Ascending aorta (tissue), 2 donors: ENCODE measurements at places on chromosomes 6 and 20.
A peak's percentile ranks its signal among the peaks of the same experiment; 100 is the strongest.

- DNase-seq: no peak
- no peaks in the 10 kb centered on the region for H3K27me3 ChIP-seq
- H3K4me3 ChIP-seq: no peak overlapping the region
- no peaks in the 10 kb centered on the region for H3K36me3 ChIP-seq
- H3K27ac ChIP-seq: no peak overlapping the region
Observed at GRCh38 chr6:29442719-29443118, 3.6 kb downstream of the OR10C1 start.

GRCh38 chr6:36360241-36361054 lies 23.8 kb upstream of the BNIP5 start:
- H3K27me3 ChIP-seq: no peaks in the 10 kb centered on the region
- H3K36me3 ChIP-seq: no peaks in the 10 kb centered on the region
- H3K4me1 ChIP-seq: peaks cover 27% of the 10 kb centered on the region

- no peak overlapping the region for H3K27ac ChIP-seq
- H3K27me3 ChIP-seq: no peaks in the 10 kb centered on the region
- H3K36me3 ChIP-seq: no peaks in the 10 kb centered on the region
- no peak overlapping the region for H3K4me3 ChIP-seq
- H3K4me1 ChIP-seq: no peaks in the 10 kb centered on the region
Observed at GRCh38 chr6:47302043-47302442, 7.7 kb downstream of the TNFRSF21 start.

GRCh38 chr6:84411060-84411629 lies 183.7 kb upstream of the CEP162 start:
- no peak overlapping the region for H3K4me3 ChIP-seq
- H3K36me3 ChIP-seq: no peaks in the 10 kb centered on the region
- peak; percentile 65 for DNase-seq
- H3K27me3 ChIP-seq: no peaks in the 10 kb centered on the region

GRCh38 chr6:43710576-43710975 lies 23.0 kb upstream of the MRPS18A start:
- H3K27me3 ChIP-seq: no peaks in the 10 kb centered on the region
- DNase-seq: no peak
- no peaks in the 10 kb centered on the region for H3K36me3 ChIP-seq
- H3K4me3 ChIP-seq: no peak overlapping the region
- no peak overlapping the region for H3K27ac ChIP-seq

- no peaks in the 10 kb centered on the region for H3K36me3 ChIP-seq
- H3K27ac ChIP-seq: no peak overlapping the region
- no peaks in the 10 kb centered on the region for H3K27me3 ChIP-seq
- H3K4me1 ChIP-seq: no peaks in the 10 kb centered on the region
Observed at GRCh38 chr6:28945349-28945748, 21.6 kb upstream of the TRIM27 start.

- DNase-seq: no peak
- no peaks in the 10 kb centered on the region for H3K36me3 ChIP-seq
- no peaks in the 10 kb centered on the region for H3K27me3 ChIP-seq
Observed at GRCh38 chr6:15854826-15855710, 192.2 kb upstream of the DTNBP1 start.

- DNase-seq: peak; percentile 94
- H3K27ac ChIP-seq: peak overlapping the region; percentile 97
- peak overlapping the region; percentile 82 for H3K4me3 ChIP-seq
- no peaks in the 10 kb centered on the region for H3K36me3 ChIP-seq
- no peaks in the 10 kb centered on the region for H3K27me3 ChIP-seq
- no peaks in the 10 kb centered on the region for H3K4me1 ChIP-seq
Observed at GRCh38 chr6:81753711-81754577, 1.5 kb upstream of the TENT5A start.

DNA sequence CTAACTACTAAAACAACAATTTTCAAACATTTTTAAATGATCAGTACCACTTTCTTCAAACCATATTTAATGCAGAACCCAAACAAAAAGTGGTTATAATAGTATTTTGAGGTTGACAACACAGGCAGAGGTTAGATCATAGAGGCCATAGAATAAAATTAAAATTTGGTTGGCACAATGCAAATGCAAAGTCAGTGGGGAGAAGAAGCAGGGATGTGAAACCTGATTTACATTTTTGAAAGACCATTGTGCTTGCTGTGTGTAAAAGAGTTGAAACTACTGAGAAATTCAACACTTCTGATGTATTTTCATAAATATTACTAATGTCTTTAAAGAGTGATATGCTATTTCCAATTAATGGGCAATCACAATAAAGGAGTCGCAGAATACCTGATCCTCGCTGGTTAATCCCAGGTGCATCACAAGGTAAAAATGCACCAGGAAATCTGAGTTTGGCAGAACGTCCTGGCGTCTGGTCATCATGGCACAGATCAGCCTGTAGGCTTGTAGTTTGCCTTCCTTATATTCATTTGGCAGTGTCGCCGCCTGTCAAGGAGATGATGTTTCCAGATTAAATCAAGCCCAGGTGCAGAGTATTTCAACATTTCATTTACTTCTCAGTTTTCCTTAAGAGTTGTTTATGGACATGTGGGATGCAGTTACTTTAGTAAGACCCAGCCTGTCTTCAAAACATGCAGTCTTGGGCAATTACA lies 141.2 kb downstream of the RALGAPA2 start:
- H3K27me3 ChIP-seq: no peaks in the 10 kb centered on the region
- H3K4me3 ChIP-seq: no peak overlapping the region
- DNase-seq: no peak
- H3K4me1 ChIP-seq: no peaks in the 10 kb centered on the region

DNA sequence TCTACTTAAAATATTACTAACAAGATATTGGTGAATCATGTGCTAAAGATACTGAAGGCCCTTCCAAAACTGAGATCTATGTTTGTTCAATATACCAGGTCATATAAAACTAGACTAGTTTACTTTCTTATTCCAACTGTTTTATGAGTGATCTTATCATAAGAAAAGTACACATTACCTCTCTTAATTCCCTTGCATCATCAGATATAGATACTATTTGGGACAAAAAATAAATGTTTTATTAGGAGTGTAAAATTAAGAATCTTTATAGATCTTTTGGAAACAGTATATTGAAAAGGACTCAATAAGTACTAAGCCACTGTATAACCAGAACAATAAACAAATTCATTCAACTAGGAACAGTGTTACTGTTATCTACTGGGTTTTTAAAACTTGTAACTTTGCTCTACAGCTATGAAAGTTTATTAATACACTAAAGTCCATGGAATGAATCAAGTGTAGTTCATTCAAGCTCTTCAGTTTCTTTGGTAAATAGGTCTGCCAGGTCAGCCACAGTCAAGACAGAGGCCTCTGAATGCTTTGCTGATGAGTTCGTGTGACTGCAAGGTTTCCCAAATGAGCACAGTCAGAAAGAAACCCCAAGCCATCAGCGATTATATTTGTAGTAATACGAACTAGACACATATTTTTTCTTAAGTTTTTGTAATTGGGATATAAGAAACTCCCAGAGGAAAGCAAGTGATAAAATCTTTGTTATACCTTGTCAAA lies 71.8 kb upstream of the FBXO30 start:
- no peak overlapping the region for H3K27ac ChIP-seq
- no peaks in the 10 kb centered on the region for H3K36me3 ChIP-seq
- H3K4me3 ChIP-seq: no peak overlapping the region
- H3K4me1 ChIP-seq: no peaks in the 10 kb centered on the region
- no peak for DNase-seq

GRCh38 chr20:51156041-51156982 lies 133.4 kb upstream of the KCNG1 start:
- H3K4me3 ChIP-seq: no peak overlapping the region
- no peaks in the 10 kb centered on the region for H3K36me3 ChIP-seq
- no peaks in the 10 kb centered on the region for H3K27me3 ChIP-seq
- no peaks in the 10 kb centered on the region for H3K4me1 ChIP-seq
- DNase-seq: no peak

DNA sequence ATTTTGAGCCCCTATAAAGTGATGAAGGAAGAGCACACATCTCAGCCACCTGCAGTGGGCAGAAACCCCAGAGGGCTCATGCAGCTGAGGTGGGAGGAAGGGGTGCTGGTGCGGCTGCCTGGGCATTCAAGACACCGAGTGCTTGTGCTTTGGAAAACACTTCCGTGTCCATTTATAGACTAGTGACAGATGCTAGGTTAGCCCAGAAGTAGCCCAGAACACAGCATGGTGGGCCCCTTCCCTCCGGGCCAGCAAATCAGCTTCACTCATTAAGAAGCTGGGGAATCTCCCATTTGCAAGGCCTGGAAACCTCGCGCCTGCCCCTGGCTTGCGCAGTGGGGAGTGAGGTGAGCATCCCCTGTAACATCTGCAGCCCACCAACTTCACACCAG lies 12.9 kb downstream of the BEND3 start:
- no peaks in the 10 kb centered on the region for H3K4me1 ChIP-seq
- no peak overlapping the region for H3K4me3 ChIP-seq
- no peaks in the 10 kb centered on the region for H3K36me3 ChIP-seq
- H3K27me3 ChIP-seq: no peaks in the 10 kb centered on the region

DNA sequence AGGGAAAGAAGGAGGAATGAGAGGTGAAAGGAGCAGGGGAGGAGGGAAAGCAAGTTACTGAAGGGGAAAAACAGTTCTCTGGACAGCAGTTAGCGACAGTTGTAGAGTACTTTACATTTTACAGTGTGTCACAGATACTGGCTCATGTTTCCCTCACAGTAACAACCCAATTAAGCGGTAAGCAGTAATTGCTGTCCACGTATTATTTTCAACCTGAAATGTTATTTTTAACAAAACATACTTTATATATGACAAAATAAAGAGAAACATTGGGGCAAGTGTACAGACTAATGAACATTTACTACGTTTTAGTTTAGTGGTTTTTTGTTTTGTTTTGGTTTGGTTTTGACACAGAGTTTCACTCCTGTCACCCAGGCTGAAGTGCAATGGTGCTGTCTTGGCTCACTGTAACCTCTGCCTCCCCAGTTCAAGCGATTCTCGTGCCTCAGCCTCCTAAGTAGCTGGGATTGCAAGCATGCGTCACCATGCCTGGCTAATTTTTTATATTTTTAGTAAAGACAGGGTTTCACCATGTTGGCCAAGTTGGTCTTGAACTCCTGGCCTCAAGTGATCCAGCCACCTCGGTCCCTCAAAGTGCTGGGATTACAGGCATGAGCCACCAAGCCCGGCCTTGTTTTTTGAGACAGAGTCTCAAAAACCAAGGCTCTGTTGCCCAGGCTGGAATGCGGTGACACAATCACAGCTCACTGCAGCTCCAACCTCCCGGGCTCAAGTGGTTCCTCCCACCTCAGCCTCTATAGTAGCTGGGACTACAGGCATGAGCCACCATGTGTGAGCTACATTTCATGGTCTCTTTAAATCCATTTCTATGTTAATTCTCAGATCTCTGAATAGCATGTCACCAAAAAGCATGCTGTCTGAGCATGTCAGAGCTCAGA lies 22.6 kb upstream of the BTN3A2 start:
- peaks cover 3% of the 10 kb centered on the region for H3K4me1 ChIP-seq
- DNase-seq: no peak
- H3K36me3 ChIP-seq: no peaks in the 10 kb centered on the region
- no peak overlapping the region for H3K27ac ChIP-seq
- H3K27me3 ChIP-seq: no peaks in the 10 kb centered on the region
- H3K4me3 ChIP-seq: peak overlapping the region; percentile 25

- no peak overlapping the region for H3K27ac ChIP-seq
- H3K4me1 ChIP-seq: no peaks in the 10 kb centered on the region
- peaks cover 76% of the 10 kb centered on the region for H3K36me3 ChIP-seq
Observed at GRCh38 chr6:158780246-158780884, 38.8 kb downstream of the EZR start.

GRCh38 chr6:144715344-144715743 lies 430.2 kb downstream of the UTRN start:
- no peak for DNase-seq
- no peaks in the 10 kb centered on the region for H3K36me3 ChIP-seq
- H3K27ac ChIP-seq: no peak overlapping the region

- H3K27ac ChIP-seq: peak overlapping the region; percentile 65
- no peak for DNase-seq
- no peaks in the 10 kb centered on the region for H3K27me3 ChIP-seq
Observed at GRCh38 chr6:158798311-158798710, 20.9 kb downstream of the EZR start.

DNA sequence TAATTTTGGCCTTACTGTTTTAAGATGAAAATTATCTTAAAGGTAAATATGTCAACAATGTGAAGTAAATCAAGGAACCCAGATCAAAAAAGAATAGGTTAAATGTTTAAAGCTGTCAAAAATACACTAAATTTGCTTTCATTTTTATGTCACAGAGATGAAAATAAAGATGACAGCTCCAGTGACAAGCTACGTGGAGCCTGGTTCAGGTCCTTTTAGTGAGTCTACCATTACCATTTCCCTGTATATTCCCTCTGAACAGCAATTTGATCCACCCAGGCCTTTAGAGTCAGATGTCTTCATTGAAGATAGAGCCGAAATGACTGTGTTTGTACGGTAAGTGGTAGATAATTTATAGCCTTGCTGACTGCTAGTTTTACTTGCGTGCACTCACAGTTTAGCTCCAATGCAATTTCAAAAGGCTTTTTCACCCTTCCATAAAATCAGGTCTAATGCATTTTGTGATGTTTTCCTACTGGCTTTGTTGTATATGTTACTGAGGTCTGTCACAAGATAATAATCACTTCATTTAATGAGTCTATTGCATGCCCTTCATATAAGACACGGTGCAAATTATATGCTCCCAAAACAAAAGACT lies 1.9 kb downstream of the HEBP2 start:
- no peak overlapping the region for H3K4me3 ChIP-seq
- DNase-seq: no peak
- H3K27ac ChIP-seq: peak overlapping the region; percentile 91

DNA sequence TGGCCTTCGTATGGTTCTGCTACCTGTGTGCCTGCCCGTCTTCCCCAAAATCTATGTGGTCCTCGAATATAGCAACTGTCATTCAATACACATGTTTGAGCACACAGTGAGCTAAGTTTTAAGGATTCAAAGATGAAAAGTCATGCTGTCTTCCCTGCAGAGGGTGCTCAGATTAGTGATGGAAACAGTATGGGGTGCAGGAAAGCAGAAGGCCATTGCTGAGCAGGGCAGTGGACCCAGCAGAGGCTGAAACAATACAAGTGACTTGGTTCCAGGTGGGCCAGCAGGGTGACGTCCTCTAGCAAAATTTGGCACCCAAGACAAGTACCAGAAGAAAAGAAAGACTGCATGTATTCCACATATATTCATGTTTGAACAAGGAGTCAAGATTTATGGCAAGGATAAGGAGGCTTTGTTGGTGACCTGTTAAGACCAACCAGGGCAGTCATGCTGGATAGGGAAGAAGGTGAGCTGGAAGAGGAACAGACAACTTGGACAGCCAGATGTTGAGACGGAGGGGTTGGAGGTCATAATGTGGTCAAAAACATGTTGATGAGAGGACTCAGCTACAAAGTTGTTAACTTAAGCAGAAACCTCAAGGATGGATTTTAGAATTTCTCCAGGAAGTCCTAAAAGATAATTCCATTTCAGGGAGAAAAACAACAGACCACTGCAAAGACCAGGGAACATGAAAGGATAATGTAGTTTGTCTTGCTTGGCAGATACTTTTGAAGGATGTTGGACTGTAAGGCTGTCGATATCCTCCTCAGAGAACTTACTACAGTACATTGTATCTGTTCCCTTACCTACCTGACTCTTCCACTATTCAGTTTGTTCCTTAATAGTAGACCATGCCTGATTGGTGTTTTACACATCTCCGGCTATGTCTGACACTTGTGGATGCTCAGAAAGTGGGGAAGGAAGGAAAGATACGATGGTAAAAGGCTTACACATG lies 2.5 kb downstream of the HLA-DQA1 start:
- H3K4me1 ChIP-seq: no peaks in the 10 kb centered on the region
- H3K4me3 ChIP-seq: no peak overlapping the region
- H3K36me3 ChIP-seq: no peaks in the 10 kb centered on the region
- DNase-seq: no peak
